ENCODE measurements at places on chromosomes 2 and 18.

DNA sequence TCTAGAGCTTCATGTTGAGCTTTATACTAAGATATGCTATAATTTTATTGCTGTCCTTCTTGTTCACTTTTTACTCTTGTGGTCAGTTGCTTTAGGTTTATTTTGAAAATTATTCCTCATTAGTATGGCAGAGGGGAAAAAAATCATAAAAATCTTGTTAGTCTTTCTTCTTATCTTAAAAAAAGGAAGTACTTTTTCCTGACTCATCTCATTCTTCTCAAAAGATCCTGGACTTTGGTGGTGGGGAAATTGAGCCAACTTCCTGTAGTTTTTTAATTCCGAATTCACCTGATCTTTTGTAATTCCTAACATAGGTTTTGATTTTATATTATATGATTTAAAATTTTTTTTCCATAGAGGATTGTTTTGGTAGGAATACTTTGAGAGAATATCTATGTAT lies 3.8 kb downstream of the SLC4A1AP start:
- no peak for DNase-seq

DNA sequence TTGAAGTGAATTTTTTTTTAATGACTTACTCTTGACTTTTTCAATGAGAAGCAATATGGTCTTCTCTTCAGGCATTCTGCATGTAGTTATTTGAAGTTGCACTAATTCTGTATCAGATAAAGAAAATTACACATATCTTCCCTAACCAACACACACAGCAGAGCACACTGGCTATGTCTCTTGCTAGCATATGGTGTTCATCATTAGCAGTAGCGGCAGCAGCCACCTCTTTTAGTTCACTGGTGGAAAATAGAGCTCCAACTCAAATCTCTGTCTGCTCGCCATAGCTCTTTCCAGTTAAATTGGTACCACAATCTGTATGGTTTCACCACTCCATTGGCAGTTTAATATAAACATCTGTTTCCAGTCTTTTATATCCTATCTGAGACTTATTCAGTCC lies 278.1 kb upstream of the ZEB2 start:
- no peak for DNase-seq

DNA sequence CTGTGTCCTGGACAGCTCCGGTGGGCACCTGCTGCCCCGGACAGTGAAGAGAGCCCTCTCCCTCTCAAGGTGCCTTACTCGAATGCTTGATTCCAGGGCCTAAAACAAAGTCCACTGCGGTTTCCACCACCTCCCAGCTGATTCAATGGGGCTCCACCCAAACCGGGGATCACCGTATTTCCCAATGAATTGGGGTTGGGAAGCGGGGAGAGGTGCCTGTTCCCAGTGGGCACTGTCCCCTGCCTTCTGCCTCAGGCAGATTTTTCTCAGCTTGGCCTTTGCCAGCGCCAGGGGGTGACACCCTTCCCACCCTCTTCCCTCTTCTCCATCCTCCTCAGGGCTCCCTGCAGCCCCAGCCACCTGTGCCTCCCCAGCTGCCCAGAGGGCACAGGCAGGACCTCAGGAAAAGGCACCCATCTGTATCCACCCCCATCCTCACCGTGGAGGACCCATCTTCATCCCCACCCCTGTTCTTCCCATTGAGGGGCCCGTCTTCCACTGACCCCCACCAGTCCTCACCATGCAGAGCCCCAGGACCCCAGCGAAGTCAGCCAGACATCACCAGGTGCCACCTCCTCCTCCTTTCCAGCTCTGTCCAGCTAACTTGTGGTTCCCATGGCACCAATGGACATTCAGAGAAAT lies 66.7 kb upstream of the HPCAL1 start:
- no peak for DNase-seq

DNA sequence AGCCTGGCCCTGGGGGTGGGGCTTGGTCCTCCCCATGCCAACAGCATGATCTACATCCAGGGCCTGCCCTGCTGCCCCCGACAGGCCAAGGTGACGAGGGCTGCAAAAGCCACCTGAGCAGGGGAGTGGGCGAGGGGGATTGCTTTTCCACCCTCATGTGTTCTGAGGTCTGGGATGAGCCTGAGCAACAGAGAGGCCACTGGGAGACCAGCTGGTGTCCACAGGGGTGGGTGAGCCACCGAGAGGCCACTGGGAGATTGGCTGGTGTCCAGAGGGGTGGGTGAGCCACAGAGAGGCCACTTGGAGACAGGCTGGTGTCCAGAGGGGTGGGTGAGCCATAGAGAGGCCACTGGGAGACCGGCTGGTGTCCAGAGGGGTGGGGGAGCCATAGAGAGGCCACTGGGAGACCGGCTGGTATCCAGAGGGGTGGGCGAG lies 147.4 kb upstream of the GPC1 start:
- no peak for DNase-seq

DNA sequence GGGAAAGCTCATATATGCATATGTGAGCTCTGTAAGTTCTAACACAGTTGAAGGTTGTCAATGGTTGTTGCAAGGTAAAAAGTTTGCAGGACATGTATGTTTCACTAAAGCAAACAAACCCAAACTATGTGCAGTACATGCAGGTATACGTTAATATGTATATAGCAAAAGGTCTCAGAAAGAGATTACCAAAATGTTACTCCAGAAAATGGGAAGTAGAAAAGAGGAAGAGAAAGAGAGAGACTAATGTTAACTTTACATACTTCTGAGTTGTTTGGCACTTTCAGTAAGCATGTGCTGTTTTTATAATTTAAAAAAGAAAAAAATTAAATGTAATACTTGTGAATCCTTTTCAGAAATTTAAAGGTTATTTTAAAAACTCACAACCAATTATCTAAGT lies 32.8 kb upstream of the PEX13 start:
- no peak for DNase-seq

- DNase-seq = no peak
Observed at GRCh38 chr2:124426122-124426521, 401.0 kb downstream of the CNTNAP5 start.

GRCh38 chr2:235903782-235904584 lies 264.2 kb downstream of the GBX2 start:
- DNase-seq = no peak
